ENCODE measurements at places on chromosomes 4 and X.

DNA sequence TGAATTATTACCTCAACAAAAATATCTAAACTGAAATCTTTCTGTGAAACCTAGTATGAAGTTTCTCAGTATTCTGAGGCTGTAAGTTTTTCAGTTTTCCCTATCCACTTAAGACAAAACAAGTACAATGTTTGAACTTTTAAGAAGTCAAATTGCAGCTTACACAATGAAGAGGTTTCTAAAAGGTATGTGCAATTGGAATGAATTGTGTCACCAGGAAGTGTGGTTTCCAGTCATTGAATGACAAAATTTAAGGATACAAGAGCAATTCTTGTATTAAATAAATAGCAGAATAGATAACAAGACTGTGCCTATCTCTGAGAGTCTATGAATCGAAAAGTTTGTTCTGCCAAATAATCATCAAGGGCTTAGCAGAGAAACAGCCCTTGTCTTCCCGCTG lies 207.3 kb downstream of the ANKRD50 start:
- no peak for DNase-seq

- no peak for DNase-seq
Measured at GRCh38 chr4:183332447-183332846, 10.2 kb upstream of the CLDN24 start.

DNA sequence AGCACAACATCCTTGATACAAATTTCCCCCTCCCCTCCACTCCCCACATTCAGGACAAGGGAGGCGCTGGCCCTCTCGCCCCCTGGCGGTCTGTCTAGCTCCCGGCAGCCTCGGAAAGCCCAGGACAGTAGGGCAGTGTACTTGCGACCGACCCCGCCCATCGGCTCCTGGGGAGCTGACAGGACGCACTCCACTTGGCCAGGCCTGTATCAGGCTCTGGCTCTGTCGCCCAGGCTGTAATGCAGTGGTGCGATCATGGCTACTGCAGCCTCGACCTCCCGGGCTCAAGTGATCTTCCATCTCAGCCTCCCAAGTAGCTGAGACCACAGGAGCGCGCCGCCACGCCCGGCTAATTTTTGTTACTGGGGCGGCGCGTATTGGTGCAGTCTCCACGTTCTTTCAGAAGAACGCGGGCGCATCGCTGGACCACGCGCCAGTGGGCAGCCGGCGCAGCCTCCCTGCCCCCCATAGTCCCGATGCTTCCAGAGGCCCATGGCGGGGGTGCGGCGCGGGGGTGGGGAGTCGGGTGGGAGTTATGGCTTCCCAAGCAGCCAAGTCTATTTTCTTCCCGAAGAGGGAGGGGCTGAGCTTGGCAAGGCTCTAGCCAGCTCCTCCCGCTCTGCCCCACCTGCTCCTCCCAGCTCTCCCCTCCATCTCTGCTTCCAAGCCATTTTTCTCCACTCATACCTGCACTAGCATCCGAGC lies 7.8 kb upstream of the AKAP14 start:
- DNase-seq, result peak; percentile 76

DNA sequence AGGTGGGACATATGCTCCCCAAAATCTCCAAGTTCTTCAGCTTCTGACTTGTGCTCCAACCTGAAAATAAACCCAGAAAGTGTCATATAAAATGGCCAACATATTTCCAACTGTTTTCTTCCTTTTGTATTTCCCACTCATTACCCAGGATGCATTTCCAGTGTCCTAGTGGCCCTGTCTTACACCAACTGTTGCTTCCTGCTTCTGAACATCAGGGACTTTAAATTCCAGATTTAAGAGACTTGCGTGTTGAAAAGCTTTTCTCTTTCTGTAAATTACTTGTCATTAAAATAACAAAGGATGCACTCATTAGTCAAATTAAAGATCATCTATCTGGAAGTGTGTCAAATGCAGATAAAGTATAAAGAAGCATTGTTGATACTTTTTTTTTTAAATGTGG lies 19.9 kb downstream of the MID1 start:
- no peak for DNase-seq

- DNase-seq, result no peak
Measured at GRCh38 chrX:69015564-69016292, 149.5 kb downstream of the PJA1 start.

DNA sequence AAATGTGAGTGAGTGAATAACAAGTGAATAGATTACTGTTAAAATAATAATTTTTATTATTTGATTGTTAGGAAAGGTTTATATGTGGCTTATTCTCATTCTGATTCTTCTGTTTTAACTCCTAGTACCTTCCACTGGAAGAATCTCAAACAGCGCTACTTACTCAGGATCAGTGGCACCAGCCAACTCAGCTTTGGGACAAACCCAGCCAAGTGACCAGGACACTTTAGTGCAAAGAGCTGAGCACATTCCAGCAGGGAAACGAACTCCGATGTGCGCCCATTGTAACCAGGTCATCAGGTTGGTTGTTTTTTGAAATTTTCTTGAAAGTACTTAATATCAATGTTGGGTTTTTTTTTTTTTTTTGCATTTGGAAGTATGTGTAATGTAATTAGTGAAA lies 117.6 kb upstream of the BMPR1B start:
- DNase-seq, result no peak

DNA sequence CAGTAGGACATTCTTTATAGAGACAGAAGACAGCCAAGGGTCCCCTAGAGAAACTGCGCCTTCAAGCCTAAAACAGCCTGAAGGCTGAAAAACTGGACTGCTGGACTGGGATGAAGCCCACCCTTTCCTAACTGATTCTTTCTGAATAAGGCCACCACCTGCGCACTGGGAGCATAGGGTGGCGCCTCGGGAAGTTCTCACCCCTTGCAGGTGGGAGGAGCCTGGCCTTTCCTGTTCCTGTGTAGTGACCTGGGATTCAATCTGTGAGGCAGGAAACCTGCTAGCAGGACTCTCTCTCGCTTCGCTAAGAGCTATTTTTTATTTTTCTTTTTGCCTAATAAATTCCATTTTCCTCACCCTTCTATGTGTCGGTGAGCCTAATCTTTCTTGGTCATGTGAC lies 61.8 kb upstream of the KLHL13 start:
- DNase-seq, result no peak

GRCh38 chr4:102620697-102621497 lies 119.7 kb downstream of the NFKB1 start:
- DNase-seq, result no peak

DNA sequence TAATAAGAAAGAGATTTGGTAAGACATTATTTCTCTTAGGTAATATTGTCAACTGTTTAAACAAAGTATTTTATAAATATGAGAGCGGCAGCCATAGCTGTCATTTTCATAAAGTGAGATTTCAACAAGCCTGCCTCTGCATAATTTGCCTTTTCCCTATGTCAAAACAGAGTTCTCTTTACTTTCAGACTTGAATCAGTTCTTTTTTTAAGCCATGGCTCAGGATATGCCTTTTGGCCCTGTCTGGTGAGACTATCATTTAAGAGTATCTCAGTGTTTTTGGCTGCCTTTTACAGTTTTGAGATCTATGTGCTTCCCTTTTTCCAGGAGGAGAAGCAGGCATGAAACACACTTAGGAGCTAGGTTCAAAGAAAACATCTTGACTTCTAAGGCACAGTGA lies 7.5 kb upstream of the GUCY1A1 start:
- no peak for DNase-seq
